Right ventricle myocardium superior (tissue), 1 donor: ENCODE measurements at places on chromosomes 1 and 21. TPM values are rescaled to one million over a fixed set of nuclear protein-coding genes. Genes with fewer than 3 reads are reported as not detected.

The PTPRU gene
- total RNA-seq: 22.1 TPM

The SLC1A7 gene
- total RNA-seq: 0.08 TPM

DNA sequence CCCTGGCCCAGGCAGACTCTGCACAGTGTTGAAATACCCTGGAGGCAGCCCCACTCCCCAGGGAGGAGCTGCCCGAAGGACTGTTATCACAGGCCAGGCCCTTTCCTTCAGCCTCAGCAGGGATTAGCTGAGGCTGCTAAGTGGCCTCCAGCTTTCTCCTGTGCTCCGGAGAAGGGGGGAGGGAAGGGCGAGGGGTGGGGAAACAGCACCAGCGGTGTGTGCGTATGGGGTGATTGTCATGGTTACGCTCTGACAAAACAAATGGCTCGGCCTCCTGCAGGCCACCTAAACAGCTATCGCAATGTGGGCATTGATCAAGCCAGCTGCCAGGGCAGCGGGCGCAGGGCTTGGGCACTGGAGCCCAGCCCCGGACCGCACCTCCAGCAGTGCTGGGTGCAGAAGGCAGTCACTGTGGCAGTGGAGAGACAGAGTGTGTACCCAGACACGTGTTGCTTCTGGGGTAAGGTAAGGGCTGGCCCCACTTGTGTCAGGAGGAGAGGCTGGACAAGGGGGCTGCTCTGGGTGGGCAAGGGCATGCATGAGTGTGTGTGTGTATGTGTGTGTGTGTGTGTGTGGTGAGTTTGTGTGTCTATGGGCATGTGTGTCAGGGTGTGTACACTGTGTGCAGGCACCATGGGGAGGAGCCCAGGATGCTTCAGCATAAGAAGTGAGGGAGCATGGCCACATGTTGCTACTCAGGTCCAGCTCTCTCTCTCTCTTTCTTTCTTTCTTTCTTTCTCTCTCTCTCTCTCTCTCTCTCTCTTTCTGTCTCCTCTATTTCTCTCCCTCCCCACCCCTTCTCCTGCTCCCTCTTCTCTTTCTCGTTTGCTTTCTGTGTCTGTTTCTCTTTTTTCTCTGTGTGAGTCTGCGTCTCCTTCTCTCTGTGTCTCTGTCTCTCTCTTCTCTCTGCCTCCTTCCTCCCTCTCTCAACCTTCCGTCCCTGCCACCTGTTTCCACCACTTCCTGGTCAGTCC lies at the start of gene VWA5B1:
TSS of gene VWA5B1 (plus strand) at position 252 of the 974 bp plus-strand sequence. CDS start 19,727 bp downstream, outside the sequence.
- no peak for DNase-seq

The TLR5 gene
- total RNA-seq: 3.0 TPM

DNA sequence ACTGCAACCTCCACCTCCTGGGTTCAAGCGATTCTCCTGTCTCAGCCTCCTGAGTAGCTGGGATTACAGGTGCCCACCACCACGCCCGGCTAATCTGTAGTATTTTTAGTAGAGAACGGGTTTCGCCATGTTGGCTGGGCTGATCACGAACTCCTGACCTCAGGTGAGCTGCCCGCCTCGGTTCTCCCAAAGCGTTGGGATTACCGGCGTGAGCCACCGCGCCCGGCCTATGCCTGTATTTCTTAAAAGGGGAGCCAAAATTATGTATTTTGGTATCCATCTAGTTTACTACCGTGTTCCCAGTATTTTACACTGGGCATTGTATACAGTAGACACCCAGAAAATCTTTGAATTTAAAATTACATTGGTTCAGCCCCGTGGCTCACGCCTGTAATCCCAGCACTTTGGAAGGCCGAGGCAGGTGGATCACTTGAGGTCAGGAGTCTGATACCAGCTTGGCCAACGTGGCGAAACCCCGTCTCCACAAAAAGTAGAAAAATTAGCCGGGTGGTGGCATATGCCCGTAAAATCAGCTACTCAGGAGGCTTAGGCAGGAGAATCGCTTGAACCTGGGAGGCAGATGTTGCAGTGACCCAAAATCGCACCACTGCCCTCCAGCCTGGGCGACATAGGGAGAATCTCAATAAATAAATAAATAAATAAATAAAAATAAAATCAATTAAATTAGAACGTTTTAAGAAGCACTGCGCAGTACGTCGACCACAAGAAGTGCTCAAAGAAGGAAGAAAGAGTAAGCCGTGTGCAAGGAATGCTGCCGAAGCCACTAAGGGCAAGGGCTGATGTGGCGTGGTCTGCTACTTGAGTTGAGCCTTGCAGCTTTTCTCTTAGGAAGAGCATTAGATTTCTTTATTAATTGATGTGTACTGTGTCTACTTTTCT lies 1.5 kb upstream of the THRAP3 start:
- no peak for DNase-seq

- no peak for DNase-seq
These were observed 3.6 kb downstream of the BEND5 start for GRCh38 chr1:48773133-48773532.

The AGPAT3 gene
- 96.3 TPM for total RNA-seq

DNA sequence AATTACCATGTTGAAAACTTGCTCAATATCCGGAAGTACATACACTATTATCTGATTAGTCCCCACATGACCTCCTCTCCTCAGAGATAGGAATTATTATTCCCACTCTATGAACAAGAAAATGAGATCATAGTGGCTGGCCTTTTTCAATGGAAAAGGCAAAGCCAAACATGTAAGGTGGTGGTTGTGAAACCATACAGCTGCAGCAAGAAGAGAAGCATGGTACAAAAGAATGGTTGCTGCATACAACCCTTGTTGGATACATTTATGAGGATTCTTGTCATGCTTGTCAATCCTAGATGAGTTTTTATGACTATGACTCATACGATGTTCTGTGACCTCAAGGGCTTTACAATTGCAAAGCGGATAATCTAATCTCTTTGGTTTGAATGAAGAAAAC lies 514.7 kb downstream of the PLPP3 start:
- no peak for DNase-seq

DNA sequence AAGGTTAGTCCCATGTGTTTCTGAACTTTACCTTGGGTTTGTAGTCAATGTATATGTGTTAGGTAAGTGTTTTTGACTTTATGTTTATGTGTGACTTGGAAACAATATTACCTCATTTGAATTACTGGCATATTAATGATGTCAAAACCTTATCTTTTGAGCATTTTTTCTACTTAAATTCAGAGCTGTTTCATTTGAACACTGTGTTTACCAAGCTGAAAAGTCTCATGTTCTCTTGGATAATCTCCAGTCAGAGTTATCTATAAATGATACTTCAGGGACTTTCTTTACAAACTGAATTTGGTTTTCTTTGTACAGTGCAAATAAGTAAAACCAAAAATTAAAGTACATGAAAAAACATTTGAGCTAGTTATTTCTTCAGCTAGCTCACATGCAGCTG lies 30.0 kb downstream of the ADAMTS1 start:
- no peak for DNase-seq

The SPATA21 gene
- total RNA-seq: not detected
